Glutamatergic neuron (in vitro differentiated cells): ENCODE measurements at places on chromosomes 2 and 18. TPM values are rescaled to one million over a fixed set of nuclear protein-coding genes. Genes with fewer than 3 reads are reported as not detected.

GRCh38 chr2:174335988-174336500, 1.3 kb downstream of the SP9 start:
- DNase-seq = peak; percentile 60

DNA sequence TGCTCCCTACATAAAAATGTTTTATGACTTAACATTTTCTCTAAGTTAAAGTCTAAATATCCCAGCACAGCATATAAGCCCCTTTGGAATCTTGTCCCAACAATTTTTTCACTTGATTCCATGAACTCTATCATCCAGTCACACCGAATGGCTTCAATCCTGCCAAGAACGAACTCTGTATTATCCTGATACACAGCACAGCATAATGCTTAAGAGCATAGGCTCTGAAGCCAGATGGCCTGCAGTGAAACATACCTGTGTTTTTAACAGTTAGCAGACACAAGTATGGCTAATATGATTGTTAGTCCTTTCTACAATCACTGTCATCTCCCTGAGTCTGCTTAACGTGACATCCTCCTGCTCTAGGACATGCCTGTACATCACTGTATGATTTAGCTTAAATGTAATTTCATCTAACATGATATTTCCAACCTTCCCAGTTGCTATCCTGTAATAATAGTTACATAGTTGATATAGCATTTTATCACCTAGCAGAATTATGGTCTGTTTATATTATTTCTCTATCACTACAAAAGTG, 669.5 kb downstream of the ERBB4 start:
- no peak for DNase-seq

GRCh38 chr2:39730685-39731302, 48.3 kb downstream of the THUMPD2 start:
- no peak for DNase-seq

TUBB6 gene
- total RNA-seq = 35.6 TPM

GRCh38 chr2:139374296-139374850, 594.2 kb upstream of the NXPH2 start:
- no peak for DNase-seq

GRCh38 chr18:55457028-55457427, 131.0 kb downstream of the TCF4 start:
- DNase-seq = no peak

- no peak for DNase-seq
These were observed 3.5 kb upstream of the RFX8 start for GRCh38 chr2:101478181-101479001.

ZNF804A gene
- total RNA-seq = 23.1 TPM

NEB gene
- 0.59 TPM for total RNA-seq

GRCh38 chr2:29619689-29620088, 301.7 kb downstream of the ALK start:
- no peak for DNase-seq

SLC4A5 gene
- 8.2 TPM for total RNA-seq

ZNF521 gene
- 58.7 TPM for total RNA-seq

DNA sequence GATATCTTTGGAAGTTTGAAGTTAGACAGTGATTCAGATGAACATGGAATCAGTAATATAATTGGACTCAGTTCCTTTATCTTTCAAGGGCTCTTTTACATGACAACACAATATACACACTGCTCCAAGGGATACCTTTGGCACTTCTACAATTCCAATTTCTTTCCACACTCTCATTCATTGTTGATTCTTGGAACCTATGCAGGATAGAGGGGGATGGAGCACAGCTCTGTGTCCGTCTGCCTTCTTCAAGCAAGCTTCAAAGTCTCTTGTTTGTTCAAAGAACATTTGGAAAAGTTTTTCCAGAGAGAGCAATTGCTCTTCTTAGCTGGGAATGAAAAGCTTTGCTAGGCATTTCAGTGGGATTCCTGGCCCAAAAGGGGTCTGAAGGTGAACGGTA, 276.2 kb upstream of the ZEB2 start:
- DNase-seq = no peak

- DNase-seq = no peak
These were observed 186.8 kb upstream of the PGAP1 start for GRCh38 chr2:197113275-197113711.

IL1F10 gene
- not detected for total RNA-seq

DNA sequence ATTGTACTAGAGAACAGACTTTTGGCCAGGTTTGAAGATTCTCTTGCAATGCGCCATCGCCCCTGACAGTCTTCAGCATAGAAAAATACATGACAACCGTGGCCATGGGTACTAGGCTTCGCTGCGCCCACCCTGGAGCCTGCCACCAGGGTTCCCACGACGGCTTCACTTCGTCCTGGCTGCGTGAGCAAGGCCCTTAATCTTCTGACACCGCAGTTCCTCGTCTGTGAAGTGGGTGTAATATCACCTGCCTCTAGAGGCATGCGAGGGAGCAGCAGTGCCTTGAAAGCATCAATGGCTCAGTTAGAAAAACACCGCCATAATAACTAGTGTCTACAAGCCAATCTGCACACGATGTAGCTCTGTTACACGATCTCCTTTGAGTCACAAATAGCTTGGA, 175.2 kb upstream of the HS6ST1 start:
- DNase-seq = no peak

DNA sequence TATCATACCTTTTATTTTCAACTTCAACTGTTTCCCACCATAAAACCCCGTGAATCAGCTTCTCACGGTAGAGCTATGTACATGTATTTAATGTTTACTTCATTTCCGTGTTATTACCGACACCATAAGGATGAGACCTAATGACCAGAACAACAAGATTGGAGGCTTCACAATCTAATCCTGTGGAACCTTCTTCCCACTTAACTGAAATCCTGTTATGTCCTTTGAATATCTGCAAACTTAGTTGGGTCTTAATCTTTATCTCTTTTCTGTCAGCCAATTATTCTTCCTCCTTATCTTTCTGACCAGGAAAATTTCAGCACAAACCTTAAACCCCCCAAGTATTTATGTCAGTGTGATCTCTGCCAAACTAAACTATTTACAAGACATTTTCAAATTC, 214.4 kb downstream of the TMX3 start:
- no peak for DNase-seq

GRCh38 chr18:76528477-76529432, 33.7 kb upstream of the ZNF516 start:
- peak; percentile 41 for DNase-seq

PLEK gene
- not detected for total RNA-seq

TNFAIP6 gene
- total RNA-seq = not detected

NEU2 gene
- total RNA-seq = not detected

DNA sequence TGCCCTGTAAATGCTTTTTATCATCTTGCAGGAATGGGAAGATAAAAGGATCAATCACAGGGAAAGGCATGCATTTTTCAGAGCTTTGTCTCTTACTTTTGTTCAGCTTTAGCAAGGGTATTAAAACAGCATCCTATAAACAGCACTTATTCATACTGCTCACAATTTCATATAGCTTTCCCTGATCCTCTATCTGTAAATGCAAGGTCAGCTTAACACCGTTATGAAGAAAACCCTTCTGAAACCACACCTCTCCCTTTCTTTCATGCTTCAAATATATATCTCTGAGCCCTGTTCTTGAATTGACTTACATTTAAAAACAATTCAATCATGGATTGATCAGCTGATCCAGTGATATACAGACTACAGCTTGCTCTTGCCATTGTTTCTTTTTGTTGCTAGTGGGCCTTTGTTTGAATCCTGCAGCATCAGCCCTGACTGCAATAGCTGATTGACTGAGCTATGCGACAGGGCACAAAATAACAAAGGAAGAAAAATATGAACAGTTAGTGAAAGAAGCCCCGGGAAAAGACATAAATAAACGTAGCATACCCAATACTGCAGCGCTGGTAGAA, 795.5 kb upstream of the CDH2 start:
- no peak for DNase-seq

GRCh38 chr2:172358691-172359556, 68.5 kb upstream of the ITGA6 start:
- DNase-seq = no peak

- peak; percentile 93 for DNase-seq
These were observed 25.4 kb downstream of the POLR1A start for GRCh38 chr2:86079981-86080911.

GRCh38 chr18:56314396-56314795, 324.0 kb downstream of the TXNL1 start:
- DNase-seq = no peak

KIAA2012 gene
- total RNA-seq = not detected

DNA sequence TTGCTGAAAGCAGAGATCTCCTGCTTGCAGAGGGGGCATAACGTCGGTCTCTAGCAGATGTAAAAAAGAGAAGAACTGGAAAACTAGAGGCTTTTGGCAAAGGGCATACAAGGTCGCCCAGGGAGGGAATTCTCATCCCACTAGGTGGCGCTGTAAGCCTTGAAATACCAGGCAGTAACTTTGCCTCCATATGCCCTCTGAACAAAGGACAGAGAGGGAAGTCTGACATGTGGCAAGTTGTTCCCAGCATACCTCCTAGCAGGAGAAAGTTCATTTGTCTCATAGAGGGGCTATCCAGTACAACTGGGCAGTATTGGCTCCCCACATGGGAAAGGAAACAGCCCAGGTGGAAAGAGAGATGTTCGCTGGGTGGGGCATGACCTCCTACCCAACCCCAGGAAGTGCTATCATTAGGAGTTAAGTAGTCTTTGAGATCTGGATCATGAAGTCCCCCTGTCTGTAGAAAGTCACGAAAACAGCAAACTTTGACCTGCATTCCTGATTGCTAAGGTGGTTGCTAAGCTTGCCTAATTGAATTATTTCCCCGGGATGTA, 39.9 kb downstream of the STK17B start:
- no peak for DNase-seq

- no peak for DNase-seq
These were observed 279.8 kb downstream of the ZNF385B start for GRCh38 chr2:179581605-179582004.

DNA sequence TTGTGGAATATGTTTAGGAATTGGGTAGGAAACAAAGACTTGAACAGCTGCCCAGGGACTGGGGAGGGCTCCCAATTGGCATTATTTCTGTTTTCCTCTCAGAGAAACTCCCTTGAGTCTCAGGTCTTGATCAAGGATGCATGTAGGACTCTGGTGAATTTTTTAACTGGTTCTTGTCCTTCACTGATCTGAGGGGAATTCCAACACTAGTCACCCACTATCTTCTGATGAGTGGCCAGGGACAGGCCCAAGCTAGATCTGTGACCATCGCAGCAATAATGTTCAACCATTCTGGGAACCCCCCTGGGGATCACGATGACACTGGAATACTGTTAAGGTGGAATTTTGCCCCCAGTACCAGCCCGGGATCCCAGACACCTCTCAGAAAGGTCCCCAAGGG, 132.0 kb downstream of the SH3BP4 start:
- DNase-seq = no peak

GRCh38 chr18:22169889-22170420, 566 bp downstream of the GATA6 start:
- DNase-seq = no peak

- no peak for DNase-seq
These were observed 46.9 kb upstream of the MYO1B start for GRCh38 chr2:191198271-191198670.

- no peak for DNase-seq
These were observed 569 bp downstream of the TSPYL6 start for GRCh38 chr2:54255230-54256090.

GRCh38 chr18:64379662-64380061, 230.8 kb upstream of the LINC00305 start:
- no peak for DNase-seq

PIEZO2 gene
- 50.1 TPM for total RNA-seq
